Esophagus squamous epithelium (tissue), 5 donors: ENCODE measurements at places on chromosomes 6 and 20. TPM values are rescaled to one million over a fixed set of nuclear protein-coding genes. Genes with fewer than 3 reads are reported as not detected.

The MOG gene
- not detected for total RNA-seq

The BTNL2 gene
- not detected for total RNA-seq

The SLC39A7 gene
- 70.8 TPM for total RNA-seq

The DOK5 gene
- not detected for total RNA-seq

The ADGRB3 gene
- 0.47 TPM for total RNA-seq

The HLA-DRB5 gene
- total RNA-seq: 8.4 TPM

The DLK2 gene
- 8.6 TPM for total RNA-seq

The EYA2 gene
- 22.1 TPM for total RNA-seq

The TPD52L1 gene
- total RNA-seq: 202 TPM

The FAM83C gene
- total RNA-seq: 29.5 TPM

The LZTS3 gene
- total RNA-seq: 4.9 TPM

The CYB5R4 gene
- total RNA-seq: 32.7 TPM

GRCh38 chr20:31708736-31709534, 13.7 kb downstream of the BCL2L1 start:
- no peak for DNase-seq

DNA sequence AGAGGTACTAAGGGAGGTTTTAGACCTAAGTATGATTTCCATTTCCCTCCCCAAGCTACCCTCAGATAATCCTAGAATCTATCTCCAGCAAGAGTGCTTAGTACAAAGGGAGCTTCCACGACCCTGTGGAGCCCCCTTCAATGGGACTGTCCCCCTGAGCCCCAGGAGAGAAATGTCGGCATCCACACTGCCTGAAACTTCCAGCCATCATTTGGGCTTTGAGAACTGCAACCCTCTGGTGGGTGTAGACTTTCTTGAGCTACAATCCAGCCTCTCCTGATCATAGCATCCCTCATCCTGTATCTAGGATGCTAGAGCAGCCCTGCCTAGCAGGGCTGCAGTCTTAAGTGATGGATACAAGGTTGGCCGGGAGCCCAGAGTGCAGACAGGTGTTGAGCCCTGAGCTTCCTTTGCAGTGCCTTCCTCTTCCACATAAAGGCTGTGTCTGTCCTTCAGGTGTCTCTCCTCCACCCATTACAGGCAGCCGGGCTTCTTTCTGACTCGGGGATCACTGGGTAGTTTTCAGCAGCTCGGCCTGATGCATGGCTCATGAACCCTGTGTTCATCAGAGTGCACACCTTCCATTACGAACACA, 424.5 kb downstream of the PREX1 start:
- DNase-seq: no peak

GRCh38 chr6:119274197-119274595, 75.4 kb downstream of the MAN1A1 start:
- no peak for DNase-seq

GRCh38 chr6:67112120-67112519, 1405.1 kb upstream of the EYS start:
- no peak for DNase-seq

- DNase-seq: no peak
These were observed 163.2 kb downstream of the MRPL14 start for GRCh38 chr6:43963877-43964658.

DNA sequence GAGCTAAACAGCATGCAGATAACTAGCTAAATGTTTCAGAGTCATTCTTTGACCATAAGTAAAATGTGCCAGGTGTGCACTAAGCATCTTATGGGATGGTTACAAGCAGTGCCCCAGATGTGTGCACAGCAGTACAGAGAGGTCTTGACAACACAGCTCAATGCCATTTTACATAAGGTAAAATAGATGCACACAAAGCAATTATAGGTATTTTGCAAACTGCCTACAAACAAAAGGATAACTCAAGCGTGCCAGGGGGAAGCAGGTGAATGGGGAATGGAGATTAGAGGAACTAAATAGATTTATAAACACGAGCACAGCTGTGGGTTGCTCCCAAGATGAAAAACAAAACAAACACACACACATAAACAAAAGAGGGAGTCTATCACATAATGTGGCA, 64.8 kb downstream of the SLC2A10 start:
- no peak for DNase-seq

DNA sequence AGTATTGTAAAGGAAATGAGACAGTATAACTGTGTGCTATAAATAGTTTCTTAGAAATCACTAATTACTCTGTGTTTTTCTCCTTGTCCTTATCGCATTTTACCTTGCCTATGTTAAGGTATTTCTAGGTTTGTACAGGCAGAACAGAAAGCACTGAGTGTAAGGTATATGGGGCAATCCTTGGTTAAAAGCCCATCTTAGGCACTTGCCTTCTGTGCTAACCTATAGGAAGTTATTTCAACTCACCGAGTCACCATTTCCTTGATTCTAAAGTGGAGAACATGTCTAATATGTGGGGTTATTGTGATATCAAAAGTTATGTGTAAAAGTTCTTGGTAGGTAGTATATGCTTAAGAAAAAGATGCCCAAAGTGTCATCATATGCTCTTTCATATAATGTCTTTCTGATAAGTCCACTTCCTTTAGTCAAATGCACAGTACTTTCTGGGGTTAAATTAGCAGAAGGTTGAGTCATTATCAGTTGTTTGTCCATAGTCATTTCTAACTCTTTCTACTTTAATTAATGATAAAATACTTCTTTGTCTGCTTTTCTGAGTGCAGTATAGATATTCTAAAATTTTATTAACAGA, 276.4 kb downstream of the UTRN start:
- no peak for DNase-seq

DNA sequence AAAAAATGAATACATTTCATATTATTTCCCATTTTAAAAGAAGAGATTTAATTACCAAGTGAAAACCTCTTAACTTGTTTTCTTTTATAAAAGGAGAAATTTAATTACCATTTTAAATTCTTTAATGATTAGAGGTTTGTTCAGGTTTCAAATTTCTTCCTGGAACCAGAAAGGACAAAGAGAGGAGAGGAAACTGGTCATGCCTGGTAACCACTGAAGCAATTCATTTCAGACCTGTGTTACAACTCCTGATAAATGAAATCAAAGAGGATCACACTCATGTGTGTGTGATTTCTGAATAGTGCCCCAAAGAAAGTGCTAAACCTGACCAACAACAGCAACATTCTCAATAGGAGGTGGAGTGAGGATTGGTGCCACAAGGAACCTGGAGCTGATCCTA, 12.6 kb upstream of the SLPI start:
- DNase-seq: no peak

DNA sequence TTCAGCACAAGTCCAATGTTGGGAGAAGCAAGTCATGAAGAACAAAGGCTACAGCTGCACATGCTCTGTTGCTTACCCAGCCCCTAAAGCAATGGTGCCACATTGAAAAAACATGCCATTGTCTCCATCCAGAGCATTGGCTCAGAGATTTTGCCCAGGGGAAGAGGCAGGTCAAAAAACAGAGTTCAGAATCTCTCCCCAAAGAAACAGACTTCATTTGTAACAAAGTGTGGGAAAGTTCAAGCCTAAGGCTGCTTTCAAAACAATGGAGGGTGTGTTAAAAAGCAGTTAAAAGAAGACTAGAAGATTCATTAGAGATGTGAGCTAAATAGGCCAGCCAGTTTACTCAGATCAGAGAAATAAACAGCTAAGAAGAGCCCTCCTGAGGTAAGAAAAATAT, 63.6 kb downstream of the DZANK1 start:
- DNase-seq: no peak

GRCh38 chr6:7392402-7392801, 2.8 kb downstream of the RIOK1 start:
- no peak for DNase-seq

- no peak for DNase-seq
These were observed 2.0 kb upstream of the RAET1G start for GRCh38 chr6:149924933-149925252.

DNA sequence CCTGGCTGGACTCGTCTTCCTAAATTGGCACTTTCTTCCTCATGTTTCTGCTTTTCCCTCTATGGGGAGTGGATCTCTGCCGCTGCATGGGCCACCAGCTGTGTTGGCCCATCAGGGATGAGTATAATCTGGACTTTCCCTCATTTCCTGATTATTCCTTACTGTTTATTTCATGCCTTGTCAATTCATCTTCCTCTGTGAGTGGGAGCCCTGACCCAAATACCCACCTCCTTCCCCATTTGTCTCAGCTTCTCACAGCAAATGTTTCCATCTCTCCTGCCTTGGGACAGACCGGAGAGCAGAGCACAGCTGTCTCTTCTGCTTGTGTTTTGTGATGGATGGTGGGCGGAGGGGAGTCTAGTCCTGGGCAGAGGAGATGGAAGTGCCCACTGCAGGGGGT, 212.7 kb downstream of the UST start:
- DNase-seq: no peak

DNA sequence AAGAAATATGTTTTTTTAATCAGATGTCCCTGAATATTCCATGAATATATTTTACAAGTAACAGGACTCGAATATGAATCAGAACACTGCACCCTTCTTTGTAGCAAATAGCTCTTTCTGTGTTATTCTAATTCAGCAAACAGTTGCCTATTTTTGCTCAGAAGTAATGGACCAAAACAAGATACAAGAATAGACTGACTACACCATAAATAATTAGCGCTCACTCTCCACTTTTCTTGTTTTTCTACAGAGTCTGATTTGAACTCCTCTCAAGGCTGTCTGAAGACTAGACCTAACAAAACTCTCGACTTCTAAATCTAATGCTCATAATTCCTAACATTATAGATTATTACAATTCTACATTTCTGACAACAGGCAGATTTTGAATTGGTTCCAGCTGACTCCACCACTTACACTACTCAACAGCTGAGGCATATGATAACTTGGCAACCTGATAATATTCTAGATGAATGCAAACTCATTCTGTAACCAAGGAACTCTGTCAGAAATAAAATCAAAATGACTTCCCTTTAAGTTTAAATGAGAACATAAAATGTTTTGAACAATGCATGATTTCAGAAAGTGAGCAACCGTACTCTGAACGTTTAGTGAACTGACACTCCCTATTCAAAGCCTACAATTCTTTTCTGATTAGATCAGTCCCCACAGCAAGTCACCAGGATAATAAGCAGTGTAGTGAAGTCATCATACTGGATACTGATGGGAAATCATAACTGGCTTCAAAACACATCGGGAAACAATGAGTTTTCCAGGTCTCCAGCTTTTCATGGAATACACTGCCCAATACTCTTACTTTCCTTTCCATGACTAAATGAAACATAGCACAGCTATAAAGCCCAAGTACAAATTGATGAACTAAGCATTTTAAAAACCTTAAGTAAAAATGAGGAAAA, 114.2 kb upstream of the BEND6 start:
- no peak for DNase-seq

DNA sequence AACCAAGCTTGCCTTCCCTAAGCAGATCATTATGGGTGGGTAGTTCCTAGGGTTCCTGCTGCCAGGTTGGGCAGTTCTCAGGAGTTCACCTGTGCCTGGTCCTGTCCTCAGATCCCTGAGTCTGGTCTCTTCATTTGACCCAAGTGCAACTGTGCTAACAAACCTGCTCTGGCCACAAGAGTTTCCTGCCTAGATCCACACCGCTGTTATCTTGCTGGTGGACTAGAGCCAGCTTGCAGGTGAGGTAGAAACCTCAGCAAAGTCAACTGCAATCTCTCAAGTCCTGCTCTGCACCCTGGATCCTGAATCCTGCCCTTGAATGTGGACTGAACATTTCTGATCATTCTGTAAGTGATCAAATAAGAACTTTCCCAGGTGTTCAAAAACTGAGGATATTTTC, 191.8 kb upstream of the LRFN2 start:
- no peak for DNase-seq

GRCh38 chr6:148179786-148180185, 162.9 kb upstream of the SASH1 start:
- no peak for DNase-seq

- no peak for DNase-seq
These were observed 65.2 kb downstream of the HFE start for GRCh38 chr6:26152226-26153101.

DNA sequence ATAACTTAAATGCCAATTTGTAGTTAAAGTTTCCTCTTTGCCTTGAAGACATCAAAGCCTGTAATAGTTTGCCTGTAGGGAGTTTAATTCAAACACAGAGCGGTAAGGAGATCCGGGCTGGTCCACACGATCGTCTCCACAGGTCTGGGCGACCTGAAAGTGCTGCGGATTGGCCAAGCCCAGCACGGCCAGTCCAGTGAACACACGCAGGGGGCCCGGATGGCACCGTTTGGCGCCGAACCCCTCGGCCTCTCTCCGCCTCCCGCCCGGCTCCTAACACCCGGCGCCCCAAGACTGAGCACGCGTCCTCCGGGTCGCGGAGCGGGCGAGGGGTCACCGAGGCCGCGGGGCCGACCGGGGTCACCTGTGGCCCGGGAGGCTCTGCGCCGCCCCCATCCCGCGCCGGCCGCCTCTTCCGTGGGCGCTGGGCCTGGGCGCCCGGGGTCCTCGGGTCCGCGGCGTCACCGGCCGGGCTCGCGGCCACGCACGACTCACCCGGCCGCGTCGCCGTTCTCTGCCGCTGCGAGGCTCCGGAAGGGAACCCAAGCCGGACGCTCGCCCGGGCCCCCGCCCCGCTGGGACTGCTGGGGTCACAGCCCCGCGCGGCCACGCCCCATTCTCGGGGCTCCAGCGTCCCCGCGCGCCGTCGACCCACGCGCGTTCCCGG, 481 bp downstream of the SERPINB6 start:
- peak; percentile 16 for DNase-seq

- DNase-seq: no peak
These were observed 52.7 kb downstream of the LYRM4 start for GRCh38 chr6:5208057-5208456.

- no peak for DNase-seq
These were observed 85.7 kb upstream of the AGPAT4 start for GRCh38 chr6:161359618-161359945.

DNA sequence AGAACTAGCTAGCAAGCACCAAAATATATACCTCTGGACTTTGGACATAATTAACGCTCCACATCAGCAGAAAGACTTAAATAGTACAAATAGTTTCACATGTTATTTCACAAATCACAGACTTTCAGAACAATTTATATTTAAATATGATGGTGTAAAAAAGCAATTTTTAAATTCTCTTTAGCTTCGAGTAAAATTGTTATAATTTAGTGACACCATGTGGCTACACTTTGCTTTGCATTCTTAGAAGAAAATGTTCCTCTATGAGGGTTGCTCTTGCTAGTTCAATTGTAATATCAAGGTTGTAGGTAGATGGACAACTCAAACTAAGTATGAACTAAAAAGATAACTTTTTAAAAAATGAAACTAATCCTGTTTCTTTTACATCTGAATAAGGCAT, 69.0 kb downstream of the BTBD9 start:
- DNase-seq: no peak

- no peak for DNase-seq
These were observed 34.4 kb downstream of the TENT5A start for GRCh38 chr6:81718126-81718525.

- no peak for DNase-seq
These were observed 44.7 kb downstream of the RGS17 start for GRCh38 chr6:153086225-153086990.

GRCh38 chr20:58470336-58471192, 44.6 kb downstream of the APCDD1L start:
- DNase-seq: no peak
